NCI-H524 (cell line): ENCODE measurements at places on chromosomes 1 and 21.

DNA sequence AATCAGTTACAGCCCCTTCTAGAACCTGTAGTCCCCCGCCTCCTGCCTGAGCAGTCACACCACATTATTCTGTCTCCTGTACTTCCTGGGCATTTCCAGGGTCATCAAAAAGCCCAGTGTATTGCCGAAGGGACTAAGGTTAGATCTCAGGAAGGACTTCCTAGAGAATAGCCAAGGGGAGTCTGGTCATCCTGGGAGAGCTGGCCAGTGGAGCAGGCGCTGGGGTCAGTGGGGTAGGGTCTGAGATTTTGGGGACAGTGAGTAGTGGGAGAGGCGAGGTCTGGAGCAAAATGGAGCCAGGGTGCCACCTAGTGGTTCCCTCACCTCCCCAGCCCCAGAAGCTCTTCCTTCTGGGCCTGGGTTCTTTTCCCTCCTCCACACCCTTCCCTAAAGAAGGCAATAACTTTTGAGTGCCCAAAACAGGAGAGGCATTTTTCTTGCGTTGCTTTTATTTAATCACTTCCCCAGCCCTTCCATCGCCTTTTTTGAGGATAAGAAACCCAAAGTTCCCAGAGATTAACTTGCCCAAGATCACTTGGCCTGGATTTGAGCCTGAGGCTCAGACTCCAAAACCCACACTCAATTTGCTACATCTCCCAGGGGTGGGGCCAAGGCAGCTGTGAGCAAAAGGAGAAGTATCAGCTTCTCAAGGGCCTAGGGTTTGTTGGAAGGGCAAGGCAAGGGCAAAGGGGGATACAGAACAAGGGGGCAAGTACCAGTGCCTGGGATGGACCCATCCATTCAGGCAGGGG lies 7.3 kb upstream of the PMVK start:
- DNase-seq = peak; percentile 8

GRCh38 chr21:31443736-31444521 lies 99.9 kb upstream of the TIAM1 start:
- DNase-seq = no peak

- no peak for DNase-seq
Measured at GRCh38 chr1:204544321-204544720, 28.1 kb downstream of the MDM4 start.

- DNase-seq = no peak
Measured at GRCh38 chr1:152906023-152906565, 2.3 kb upstream of the IVL start.

- DNase-seq = no peak
Measured at GRCh38 chr1:219365451-219365850, 191.8 kb downstream of the LYPLAL1 start.

DNA sequence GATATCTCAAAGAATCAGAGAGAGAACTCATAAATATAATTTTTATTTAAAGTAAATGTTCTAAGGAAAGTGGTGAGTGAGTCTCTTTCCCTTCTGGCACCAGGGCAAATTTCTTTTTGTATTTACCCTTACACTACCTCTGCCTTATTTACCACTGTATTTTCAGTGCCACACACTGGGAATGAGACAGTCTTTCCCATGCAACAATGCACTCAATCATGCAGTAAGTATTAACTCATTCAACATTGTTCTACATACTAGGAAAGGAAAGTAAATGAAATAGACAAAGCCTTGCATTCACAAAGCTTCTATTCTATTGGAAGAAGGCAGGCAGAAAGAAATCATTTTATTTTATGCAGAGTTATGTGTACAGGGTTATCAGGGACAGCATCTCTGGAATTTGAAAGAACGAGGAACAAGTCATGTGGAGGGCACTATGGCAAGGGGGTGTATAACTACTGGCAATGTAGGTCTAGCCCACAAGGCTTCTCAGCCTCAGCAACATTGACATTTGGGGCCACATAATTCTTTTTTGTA lies 129.8 kb upstream of the PRDX6 start:
- no peak for DNase-seq

DNA sequence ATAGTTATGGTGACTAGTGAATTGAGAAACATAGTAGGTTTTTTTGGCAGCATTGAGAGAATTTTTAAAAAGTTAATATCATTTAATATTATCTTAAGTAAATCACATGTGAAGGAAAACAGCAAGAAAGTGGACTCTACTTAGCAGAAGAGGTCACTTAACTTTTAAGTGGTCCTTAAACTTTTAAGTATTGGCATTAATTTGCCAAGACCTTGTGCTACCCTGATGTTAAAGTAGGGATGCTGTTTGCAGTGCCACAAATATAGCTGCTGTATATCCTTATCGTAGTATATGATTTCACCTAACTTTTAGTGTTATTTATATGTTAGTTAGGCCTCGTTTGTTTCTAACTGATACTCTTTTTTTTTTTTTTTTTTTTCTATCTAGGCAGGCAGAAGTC lies 40.2 kb downstream of the SMG7 start:
- no peak for DNase-seq

DNA sequence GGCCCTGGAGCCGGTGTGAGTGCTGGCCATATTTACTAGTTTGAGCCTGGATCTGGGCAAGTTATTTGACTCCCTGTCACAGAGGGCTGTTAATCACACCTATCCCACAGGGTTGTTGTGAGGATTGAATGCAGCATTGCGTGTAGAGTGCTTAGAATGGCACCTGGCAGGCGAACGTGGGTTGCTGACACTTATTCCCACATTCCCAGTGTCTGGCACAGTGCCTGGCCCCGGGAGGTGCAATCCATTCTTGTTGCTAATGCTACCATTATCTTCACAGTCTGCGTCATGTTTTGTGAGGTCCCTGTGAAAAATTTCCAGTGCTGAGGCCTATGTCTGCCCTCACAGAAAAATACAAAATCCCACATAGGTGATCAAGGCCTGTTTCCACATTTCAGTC lies 66.1 kb downstream of the CD2 start:
- DNase-seq = no peak

DNA sequence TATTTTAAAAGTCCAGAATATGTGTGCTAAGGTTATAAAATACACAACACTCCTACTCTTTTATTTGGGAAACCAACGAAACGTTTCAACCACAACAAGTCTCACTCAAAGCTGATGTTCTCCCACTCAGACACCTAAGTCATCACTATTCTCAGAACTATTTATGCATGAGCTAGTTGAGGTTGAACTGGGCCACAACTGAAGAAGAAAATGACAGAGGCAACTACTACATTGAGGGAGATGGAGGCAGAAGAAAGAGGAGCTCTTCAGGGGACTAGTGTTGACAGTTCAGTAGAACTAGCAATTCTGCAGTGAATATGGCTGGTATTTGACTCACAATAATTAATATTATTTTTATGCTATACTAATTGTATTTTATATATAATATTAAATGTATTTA lies 198.2 kb downstream of the SEC16B start:
- DNase-seq = no peak

DNA sequence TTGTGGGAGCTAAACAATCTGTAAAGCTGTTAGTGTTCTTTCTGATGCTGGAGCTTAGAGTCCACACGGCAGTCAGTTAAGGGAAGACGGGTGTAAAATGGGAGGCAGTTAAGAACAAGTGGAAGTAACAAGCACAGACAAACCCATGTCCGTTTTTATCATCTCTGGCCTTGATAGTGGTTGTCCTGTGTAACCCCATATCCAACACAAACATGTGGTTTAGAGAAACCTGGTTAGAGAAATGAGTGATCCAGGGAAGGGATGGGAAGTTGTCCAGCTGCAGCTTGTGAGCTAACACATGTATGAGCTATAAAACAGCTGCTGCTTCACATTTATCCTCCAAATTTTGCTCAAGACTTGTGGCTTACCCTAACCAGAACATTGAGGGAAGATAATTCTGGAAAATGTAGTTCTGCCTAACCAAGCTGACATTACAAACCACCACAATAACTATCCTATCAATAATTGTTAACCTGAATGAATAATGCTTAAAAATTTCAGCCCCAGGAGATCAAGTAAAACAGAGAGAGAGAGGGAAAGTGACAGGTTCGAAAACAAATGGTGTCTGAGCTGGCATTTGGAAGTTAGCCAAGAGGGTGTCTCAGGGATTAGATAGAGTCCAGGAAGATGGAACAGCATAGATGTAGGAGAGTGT lies 10.6 kb upstream of the C1orf162 start:
- peak; percentile 37 for DNase-seq

DNA sequence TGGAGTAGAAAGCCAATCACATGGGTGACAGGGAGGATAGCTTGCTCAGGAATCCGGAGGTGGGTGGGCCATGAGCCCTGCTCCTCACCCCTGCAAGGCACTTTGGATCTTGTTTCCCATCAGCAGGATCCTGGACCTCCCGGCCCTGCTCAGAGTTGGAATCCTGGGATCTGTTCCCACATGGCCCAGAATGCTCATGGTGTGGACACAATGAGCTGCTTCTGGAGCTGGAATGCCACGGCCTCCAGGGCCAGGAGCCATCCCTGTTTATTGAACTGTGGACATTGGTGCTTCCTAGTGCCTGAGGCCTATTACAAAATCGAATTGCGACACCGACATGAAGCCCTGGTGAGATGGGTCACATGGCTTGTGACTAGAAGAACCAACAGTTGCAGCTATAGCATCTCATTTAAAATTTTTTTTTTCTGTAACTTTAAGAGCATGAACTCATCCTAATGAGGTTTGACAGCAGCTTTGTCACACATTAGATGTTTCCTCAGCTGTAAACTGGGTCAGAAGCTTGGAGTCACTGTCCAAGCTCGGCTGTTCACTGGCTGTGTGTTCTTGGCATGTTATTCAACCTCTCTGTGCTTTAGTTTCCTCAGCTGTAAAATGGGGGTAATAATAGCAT lies 40.4 kb upstream of the GOLT1A start:
- DNase-seq = no peak

- DNase-seq = no peak
Measured at GRCh38 chr1:3062616-3063378, 6.2 kb upstream of the PRDM16 start.

DNA sequence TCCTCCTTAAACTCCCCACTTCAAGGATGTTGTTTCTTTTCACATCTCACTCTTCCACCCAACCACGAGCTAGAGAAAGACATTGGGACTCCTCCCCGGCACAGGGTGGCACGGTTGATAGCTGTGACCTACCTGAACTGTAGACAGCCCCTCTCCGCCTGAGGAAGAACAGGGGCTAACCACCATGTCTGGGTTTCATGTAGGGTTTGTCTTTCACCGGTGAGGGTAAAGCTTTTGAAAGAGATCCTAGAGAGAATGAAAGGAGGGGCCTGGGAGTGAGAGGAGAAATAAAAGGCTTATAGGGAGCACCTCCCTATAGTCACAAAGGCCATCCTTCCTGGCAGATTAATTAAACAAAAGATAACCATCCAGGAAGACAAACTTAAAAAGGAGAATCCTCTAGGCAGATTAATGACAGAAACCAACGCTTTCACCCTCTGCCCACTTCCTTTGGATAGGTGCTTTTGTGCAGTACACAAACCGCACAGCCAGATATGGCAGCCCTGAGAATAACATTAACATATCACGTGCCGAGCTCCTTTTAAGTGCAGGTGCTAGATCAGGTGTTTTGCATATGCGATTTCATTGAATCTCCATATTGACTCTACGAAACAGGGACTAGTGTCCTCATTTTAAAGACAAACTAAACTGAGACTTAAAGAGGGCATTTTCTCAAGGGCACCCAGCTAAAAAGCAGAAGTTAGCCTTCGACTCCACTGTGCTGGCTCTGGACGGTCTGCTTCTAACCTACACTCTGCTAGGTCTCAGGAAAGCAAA lies 178.1 kb upstream of the RUNX1 start:
- no peak for DNase-seq

- no peak for DNase-seq
Measured at GRCh38 chr1:77076759-77077158, 142.5 kb downstream of the PIGK start.

GRCh38 chr1:245814651-245815050 lies 659.9 kb downstream of the KIF26B start:
- DNase-seq = no peak

- no peak for DNase-seq
Measured at GRCh38 chr1:147820761-147821297, 60.4 kb upstream of the GJA5 start.

DNA sequence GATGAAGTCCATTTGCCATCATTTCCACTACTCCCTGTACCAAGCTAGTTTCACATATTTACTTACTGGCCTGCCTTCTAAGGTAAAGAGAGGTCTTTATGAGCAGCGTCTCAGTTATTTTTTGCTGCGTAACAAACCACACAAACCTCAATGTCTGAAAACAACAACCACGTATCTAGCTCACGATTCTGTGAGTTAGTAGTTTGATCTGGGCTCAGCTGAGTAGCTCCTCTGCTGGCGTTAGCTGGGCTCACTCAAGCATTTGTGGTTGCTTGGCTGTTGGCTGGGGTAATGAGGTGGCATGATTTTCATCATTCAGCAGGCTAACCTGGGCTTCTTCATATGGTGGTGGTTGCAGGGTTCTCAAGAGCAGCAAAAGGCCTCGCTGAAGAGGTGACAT lies 225.4 kb downstream of the FOXD2 start:
- DNase-seq = no peak

DNA sequence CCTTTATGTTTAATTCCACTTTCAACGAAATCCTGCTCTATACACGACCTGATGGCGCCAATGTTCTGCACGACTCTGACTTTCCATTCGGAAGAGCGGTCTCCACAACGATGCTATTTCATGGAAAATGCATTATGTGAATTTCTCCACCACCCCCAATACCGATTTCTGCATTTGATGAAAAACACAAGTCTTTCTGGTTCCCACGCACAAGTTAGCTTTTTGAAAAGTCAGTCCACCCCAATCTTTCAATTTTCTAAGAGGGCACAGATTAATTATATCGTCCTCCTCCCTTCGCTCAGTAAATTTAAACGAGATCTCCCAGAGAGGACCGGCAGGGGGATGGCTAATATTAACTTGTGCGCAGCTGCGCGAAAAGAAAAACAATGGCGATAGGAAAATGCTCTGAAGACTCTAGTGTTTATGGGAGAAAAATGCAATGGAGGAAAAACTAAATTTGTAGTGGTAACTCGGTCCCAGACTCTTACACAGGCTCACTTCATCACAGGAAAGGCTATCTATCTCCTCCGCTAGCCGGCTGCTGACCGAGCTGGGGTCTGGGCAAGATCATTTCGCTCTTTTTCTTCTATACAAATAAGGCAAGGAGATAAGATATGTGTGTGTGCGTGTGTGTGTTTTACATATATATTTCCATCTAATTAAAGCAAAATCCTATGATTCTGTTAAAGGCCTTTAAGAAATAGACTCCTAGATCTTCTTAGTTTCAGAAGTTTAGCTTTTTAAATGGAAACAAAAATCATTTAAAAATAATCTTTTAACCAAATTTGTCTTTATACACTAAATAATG lies 1.2 kb upstream of the LHX8 start:
- no peak for DNase-seq

- DNase-seq = no peak
Measured at GRCh38 chr1:148309940-148310500, 157.9 kb upstream of the NBPF11 start.
